ENCODE measurements at places on chromosomes 6 and 20.

DNA sequence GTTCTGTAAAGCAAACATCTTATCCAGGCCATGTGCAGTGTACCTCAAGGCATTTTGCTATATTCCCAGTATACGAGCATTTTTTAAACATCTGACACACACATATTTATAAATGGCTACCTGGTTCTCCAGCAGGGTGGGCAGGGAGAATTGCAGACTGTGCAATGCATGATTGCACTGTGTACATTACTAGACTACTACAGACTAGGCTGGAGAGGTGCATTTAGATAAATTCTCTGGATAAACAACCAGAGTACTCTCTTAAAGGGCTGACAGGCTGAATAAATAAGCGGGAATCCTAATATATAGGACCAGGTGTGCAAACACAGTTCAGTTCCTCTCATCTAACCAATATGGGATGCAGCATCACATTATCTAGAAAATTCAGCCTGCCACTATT, 428.3 kb upstream of the ARID1B start:
- DNase-seq: no peak

GRCh38 chr20:2659547-2659946, 4.5 kb downstream of the IDH3B start:
- DNase-seq: no peak

- DNase-seq: no peak
Observed at GRCh38 chr20:52331655-52332054, 140.1 kb upstream of the ZFP64 start.

GRCh38 chr6:129364037-129364436, 345.9 kb downstream of the ARHGAP18 start:
- DNase-seq: no peak

DNA sequence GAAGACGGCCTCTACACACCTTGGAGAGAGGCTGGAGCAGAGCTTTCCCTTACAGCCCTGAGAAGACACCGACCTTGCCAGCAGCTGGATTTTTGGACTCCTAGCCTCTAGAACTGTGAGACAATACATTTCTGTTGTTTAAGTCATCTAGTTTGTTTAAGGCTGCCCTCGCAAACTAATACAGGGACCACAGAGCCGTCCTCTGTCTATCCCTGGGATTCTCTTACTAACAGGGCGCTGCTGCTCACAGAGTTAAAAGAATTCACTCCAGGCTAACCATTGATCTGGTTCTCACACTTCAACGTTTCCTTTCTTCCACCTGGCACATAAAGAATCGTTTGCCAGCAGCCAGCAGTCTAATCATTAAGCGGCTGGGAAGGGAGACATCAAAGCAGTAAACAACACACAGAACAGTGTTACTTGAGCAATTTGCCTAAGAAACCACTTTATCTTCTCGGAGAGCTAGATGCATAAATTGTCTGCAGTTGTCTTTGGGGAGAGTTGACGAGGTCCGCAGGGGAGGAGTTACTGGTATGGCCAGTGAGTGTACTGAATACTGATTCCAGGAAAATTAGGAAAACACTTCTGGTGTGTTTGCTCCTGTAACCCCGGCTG, 103.5 kb upstream of the AKAP12 start:
- DNase-seq: no peak

DNA sequence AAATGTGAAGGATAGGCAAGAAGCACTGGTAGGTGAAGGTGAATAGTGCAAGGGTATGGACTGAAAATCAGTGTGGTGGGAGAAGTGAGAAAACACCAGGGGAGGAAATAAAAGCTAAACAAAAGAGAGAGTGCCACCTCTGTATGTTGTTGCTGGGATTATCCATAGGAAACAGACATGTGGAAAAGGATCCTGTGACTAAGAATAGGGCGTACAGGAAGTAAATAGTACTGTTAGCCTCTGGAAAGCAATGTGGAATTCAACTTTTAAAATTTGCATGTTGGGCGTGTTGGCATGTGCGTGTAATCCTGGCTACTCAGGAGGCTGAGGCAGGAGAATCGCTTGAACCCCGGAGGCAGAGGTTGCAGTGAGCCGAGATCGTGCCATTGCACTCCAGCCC, 661.7 kb downstream of the KIF16B start:
- DNase-seq: no peak

- DNase-seq: no peak
Observed at GRCh38 chr20:53370345-53370961, 223.2 kb downstream of the ZNF217 start.

DNA sequence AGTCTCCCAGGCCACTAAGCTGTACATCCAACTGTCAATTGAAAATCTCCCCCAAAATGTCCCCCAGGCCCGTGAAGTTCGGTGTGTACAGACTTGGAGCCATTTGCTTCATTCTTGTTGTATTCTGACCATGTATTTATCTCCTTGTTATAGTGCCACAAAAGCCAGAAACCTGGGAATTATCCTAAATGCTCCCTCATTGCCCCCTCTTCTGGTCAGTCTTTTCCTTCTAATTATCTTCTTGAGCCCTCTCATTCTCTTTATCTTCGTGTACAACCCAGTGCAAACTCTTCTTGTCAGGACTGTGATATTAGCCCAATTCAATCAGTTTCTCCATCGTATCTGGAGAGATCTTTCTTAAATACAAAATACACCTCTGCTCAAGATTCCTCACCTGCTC, 64.7 kb downstream of the RFX6 start:
- no peak for DNase-seq

- DNase-seq: no peak
Observed at GRCh38 chr6:143724876-143725275, 47.1 kb downstream of the PHACTR2 start.

DNA sequence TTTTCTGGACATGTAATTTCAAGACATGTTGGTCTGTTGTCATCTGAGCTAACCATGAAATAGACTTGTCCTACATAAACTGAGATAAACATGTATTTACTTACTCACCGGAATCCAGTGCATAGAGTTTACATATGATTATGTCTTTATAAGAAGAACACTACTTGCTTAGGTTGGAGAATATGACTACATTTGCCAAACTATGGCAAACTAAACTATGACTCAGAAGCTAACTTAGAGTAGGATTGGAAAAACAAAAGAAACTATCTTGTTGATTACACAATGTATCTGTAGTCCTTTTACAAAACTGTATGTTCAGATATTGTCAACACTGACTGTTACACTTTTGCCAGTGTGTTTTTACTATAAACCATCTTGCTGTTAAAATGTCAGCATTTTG, 113.3 kb downstream of the CRYBG1 start:
- no peak for DNase-seq

GRCh38 chr6:155033021-155033791, 38.1 kb downstream of the TIAM2 start:
- no peak for DNase-seq

DNA sequence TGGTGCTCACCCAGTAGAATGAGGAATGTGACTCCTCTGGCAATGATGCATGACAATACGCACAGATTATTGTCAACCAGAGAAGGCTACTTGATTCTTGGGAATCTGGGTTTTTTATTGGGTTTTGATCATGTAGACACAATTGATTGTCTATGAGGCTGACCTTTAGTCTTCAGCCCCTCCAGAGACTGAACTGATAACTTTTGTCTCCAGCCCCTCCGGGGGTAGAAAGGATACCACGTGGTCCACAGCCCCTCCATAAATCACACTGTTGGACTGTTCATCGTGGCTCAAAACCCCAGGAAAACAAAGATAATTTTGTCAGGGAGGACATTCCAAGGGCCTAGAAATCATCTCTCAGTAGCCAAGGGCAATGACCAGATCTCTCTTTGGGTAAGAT, 57.5 kb upstream of the ADGRF5 start:
- no peak for DNase-seq

- DNase-seq: no peak
Observed at GRCh38 chr6:67881706-67882065, 753.4 kb upstream of the ADGRB3 start.

DNA sequence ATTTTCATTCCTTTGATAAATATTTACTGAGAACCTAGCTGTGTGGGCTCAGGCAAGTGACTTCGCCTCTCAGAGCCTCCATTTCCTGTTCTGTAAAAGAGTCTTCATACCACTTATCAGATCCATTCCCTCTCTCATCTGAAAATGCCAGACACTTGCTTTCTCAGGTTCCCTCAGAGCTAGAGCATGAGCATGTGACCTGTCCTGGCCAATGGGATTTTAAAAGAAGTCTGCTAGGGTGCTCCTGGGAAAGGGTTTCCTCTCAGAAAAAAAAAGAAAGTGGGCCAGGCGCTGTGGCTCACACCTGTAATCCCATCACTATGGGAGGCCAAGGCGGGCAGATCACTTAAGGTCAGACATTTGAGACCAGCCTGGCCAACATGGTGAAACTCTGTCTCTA, 5.3 kb downstream of the KCNB1 start:
- no peak for DNase-seq

GRCh38 chr20:17300113-17300512, 73.3 kb downstream of the PCSK2 start:
- DNase-seq: no peak

DNA sequence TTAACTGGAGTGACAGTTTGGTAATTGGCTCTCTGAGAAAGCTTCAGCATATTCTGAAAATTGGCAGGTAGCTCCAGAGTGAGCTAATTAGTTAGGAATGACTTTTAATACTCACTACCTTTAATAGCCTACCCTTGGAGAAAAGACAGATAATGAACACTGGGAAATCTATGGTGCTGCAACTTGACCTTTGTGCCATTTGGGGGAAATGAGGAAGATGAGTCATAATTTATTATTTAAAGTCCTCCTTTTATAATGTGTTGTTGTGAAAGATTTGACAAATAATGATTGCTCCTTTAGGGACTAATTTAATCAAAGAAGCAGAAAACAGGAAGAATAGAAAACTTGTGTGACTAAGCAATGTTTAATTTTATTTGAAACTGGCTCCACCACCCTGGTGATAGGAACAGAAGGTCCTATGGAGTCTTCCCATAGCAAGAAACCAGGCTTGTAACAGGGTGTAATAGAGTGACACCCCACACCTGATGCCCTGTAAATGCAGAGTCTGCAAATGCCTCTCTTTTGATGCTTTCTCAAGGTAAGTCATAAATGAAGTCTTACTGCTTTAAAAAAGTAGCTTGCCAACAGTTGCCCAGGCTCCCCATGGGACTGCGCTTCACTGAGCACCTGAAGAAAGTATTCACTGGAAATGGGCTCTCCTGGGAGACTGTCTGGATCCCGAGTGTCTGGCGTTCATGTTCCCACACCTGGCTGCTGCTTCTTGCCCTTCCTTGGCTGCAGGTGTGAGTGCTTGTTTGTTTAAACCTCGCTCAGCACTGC, 134.4 kb downstream of the LRRC1 start:
- no peak for DNase-seq

DNA sequence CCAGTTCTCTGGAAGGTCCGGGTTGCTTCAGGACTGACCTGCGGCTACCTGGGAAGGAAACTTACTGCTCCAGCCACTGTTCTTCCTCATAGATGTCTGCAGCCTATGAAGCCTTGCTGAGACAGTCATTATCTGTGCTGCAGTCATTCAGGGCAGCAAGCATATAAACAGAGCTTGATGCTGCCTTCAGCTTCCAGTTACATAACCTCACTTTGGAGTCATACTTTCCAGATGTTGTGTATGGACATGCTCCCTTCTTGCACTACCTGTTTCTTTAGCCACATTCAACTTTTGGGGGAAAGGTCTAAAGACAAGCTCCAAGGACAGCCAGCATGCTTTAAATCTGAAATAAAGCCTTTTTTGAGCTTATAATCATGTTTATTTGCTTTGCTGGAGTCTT, 98.1 kb downstream of the SLC24A3 start:
- DNase-seq: no peak

Measured in Peyer's patch (tissue), 4 donors.